ENCODE measurements at places on chromosomes 5 and 9.
A peak's percentile ranks its signal among the peaks of the same experiment; 100 is the strongest.

DNA sequence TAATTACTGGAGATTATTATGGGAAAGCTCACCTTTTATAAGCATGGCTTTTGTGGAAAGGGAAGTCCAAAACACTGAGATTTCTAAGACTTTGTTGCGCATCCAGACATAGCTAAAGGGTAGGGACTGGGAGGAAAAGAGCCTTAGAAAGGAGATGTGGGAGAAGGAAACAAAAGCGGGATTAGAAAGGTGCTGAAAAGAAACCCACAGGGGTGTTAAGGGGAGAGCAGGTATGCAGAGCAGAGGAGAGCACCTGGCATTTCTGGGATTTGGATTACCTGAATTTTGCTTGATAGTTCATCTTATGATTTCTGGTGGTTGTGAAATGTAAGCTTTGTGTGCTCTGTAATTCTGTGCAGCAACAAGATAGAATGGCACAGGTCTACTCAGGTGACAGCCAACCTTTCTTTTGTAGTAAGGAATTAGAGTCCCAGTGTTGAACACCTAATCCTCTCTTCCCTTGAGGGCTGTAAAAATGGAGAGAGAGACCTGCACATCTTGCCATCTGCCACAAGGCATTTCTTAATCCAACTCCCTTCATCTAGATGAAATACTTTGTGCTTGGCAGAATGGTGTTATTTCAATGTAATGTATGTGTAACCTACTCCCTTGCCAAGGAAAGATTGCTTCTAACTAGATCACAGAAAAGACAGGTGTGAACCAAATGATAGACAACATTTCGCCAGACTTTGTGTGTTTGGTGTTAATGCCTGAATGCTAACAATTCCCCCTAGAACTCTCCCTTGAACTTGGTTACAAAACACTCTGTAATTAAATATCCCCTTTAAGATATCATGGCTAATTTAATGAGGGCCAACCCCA, 47.4 kb downstream of the ATPSCKMT start:
- no peak for DNase-seq

DNA sequence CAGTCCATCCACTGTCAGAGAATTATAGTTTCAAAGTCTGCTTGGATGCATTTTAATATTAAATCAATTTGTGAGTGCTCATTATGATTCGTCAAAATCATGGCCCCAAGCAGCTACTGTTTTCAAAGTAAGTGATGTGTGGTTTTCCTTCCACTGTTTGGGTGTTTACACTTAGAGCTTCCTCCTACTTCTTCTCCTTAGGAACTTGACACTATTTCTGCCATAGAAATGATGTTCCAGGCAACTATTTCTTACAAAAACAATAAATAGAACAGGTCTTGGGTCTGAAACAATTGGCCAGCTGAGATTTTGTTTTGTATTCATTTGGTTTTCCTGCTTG, 132.8 kb upstream of the RAI14 start:
- DNase-seq = no peak

DNA sequence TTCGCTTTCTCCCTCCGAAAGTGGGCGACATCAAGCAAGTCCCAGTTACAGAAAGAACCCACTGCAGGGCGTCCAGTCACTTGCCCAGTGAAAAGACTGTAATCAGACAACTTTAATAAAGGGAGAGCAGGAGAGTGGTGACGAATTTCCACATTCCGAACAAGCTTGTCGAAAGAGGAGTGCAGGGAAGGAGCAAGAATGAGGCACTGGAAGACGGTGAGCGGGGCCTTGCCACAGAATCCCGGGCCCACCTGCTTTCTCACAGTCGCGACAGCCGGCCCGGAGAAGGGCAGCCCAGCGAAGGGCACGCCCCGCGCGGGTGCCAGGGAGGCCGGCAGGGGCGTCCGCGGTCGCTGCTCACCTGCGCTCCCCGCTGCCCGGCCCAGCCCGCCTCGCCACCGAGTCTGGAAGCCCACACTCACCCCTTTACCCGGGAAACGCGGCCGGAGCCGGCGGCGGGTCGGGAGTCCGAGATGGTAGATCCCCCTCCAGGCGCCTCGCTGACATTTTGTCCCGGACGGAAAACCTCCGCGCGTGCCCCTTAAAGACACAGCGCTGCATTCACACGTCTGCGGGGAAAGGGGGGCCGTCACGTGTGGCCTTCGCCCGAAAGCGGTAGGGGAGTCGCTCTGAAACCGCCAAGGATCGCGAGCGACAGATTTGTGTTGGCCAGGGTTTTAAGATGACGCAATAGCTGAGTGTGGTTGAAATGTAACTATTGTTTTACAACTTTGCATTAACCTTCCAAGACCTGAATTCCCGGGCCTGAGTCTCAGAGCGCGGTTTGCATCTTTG, at the start of gene ZBED3:
TSS of gene ZBED3 (minus strand) at position 597 of the 795 bp plus-strand sequence. CDS start 9,407 bp downstream, outside the sequence.
- DNase-seq = peak; percentile 76

- DNase-seq = peak; percentile 4
These were observed 41.1 kb downstream of the ISOC1 start for GRCh38 chr5:129135633-129136032.

DNA sequence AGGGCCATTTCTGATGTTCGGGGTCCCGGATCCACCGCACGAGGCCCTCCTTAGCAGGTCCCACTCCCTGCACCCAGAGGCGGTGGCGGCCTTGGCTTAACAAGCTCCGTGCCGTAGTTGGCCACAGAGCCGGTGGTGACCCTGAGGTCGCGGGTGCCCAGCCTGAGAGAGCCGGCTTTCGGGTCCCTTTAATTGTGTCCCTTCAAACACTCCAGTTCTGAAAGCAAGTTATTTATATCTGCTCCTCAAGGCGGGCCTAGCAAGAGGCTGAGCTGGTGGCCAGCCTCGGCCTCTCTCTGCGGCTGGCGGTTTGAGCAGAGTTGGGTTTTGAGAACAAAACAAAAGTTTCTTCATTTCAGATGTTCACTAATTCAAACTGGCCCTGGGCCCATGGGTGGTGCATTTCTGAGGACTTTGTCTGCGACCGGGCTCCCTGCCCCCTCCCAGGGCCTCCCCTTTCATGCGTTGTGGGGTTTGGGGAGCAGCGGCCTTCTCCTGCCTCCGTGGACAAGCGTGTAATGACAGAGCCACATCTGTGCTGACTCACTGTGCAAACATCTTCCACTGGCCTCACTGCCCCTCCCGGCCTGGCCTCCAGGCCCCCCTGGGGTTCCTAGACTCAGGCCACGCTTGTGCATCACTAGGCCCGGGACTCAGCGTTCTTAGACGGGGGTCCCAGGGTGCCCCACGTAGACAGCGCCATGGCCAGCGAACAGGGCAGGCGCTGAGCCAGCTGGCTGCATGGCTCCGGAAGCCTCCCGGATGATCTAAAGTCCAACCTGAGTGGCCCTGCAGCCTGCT, 49.4 kb upstream of the COL5A1 start:
- DNase-seq = peak; percentile 90

GRCh38 chr5:126284977-126285696, 138.1 kb upstream of the GRAMD2B start:
- DNase-seq = no peak

- DNase-seq = no peak
These were observed 46.4 kb downstream of the GOLPH3 start for GRCh38 chr5:32127711-32128110.

- no peak for DNase-seq
These were observed 2053.1 kb downstream of the EFNA5 start for GRCh38 chr5:105617436-105618215.

- DNase-seq = no peak
These were observed 7.4 kb upstream of the CDK5RAP2 start for GRCh38 chr9:120587328-120587727.

- peak; percentile 23 for DNase-seq
These were observed 46.1 kb downstream of the PIK3R1 start for GRCh38 chr5:68261569-68262065.

- DNase-seq = no peak
These were observed 84.2 kb downstream of the ZNF608 start for GRCh38 chr5:124662181-124662781.

GRCh38 chr9:111458139-111459009, 25.8 kb downstream of the ECPAS start:
- DNase-seq = no peak

GRCh38 chr9:112375361-112375760, 4.5 kb upstream of the HSDL2 start:
- DNase-seq = no peak

DNA sequence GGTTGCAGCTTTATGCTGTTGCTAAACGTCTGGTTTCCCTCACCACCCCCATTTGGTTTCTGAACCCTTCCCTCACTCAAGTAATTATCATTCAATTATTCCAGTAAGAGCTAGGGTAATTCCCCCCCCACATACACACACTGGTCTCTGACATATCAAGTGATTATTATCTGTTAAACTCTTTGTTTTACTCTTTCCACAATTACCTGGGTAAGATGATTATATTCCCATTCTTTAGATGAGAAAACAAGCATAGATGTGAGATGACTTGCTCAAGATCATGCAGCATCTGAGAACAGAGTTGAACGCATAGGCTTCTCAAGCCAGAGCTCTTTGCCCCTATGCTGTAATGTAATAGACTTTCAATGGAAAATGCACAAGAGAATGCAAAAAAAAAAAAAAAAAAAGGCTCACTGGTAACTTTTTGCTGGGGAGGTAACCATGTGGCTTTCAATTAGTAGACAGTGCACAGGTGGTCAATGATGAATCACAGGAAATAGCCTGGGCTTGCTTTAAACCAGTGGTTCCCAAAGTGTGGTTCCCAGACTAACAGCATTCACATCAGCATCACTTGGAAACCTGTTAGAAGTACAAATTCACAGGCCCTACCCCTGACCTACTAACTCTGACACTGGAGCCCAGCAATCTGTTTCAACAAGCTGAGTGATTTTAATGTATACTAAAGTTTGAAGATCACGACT, 87.6 kb downstream of the PIK3R1 start:
- peak; percentile 39 for DNase-seq

- DNase-seq = peak; percentile 39
These were observed 1.6 kb downstream of the INSYN2B start for GRCh38 chr5:169978714-169979113.

- no peak for DNase-seq
These were observed 883.6 kb upstream of the C9orf72 start for GRCh38 chr9:28456861-28457260.

GRCh38 chr9:129102791-129103594, 7.6 kb downstream of the CRAT start:
- DNase-seq = peak; percentile 76

Measured in ELR (cell line).